ENCODE measurements at places on chromosomes 5 and 9.

DNA sequence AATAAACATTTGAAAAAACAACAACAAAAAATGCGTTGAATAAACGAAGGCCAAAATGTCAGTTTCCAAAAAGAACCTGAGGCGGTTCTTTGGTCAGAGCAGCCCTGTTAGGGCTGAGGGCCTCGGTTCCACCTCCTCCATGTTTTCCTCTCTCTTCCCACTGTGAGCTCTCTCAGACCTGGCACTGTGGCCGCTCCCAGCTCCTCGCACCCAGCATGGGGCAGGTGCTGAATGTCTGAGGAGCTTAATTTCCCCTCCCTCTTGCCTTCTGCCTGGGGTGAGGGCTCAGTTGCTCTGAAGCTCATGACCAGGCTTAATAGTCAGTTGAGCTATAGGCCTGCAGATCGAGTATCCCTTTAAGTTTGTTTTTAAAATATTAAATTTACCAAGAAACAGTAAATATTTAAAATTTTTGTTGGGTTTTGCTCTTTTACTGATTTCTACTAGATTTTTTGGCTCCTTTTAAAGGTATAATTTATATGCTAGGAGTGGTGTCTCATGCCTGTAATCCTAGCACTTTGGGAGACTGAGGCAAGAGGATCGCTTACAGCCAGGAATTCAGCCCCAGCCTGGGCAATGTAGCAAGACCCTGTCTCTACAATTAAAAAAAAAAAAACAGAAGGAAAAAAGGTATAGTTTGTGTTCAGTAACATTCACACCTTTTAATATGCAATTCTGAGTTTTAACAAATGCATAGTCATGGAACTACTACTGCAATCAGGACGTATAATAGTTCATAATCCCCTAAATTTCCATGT, 28.1 kb downstream of the DAPK1 start:
- DNase-seq: no peak

DNA sequence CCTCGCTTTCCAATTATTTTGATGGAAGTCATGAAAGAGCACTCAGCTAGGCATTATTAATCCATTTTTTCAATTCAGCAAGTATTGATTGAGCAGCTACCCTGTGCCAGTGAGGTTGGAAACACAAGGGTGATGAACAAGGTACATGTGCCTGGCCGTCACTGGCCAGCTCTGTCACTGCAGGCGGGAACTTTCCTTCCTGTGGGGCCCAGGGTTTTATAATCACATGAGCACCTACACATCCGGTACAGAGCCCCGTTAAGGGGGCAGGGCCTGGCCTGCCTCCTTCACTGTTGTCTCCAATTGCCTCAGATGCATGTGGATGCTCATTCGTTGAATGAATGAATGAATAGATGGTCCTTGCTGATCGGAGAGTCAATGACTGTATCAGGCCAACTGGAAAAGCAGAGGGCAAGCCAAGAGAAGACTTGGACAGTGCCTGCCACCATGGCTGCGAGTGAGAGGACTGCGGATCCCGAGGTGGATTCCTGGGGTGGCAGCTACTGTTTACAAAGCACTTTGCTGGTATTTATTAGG, 55.9 kb upstream of the KCNMB1 start:
- no peak for DNase-seq

DNA sequence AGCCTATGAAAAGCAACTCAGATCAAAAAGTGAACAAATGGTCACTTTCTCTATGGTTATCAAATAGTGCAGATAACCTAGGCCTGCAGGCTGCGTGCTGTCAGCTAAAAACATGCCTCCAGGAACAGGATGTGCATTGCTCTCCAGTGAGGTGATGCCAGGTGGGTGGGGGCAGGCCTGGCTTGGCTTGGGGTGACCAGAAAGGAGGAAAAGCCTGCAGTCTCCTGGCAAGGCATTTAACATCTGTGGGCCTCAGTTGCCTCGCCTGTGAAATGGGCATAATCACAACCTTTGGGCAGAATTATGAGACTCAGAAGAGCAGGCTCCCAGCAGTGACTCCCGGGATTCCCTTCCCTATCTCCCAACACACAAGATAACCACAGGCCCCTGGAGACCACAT, 135.9 kb downstream of the COL23A1 start:
- no peak for DNase-seq

GRCh38 chr9:82406456-82407085, 418.0 kb downstream of the SPATA31D1 start:
- no peak for DNase-seq

GRCh38 chr5:81768935-81769452, 18.1 kb upstream of the SSBP2 start:
- DNase-seq: no peak

- no peak for DNase-seq
Observed at GRCh38 chr5:126100767-126101166, 322.4 kb upstream of the GRAMD2B start.

DNA sequence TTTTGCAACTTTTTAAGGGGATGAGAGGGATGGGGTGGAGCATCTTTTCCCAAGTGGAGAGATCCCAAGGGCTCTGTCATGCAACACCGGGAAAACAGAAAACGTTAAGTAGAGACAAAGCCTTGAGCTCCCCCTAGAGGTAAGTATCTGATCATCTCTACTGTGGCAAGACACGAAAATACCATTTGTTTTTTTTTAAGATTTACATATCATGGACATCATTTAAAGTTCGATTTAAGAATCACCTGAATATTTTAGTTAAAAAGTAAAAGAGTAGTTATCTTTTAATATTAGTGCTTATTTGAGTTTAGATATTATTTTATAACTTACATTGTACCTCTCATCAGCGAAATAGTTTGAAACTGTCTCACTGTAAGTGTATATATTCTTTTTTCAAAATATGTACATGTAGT, 200.4 kb downstream of the LRRC70 start:
- no peak for DNase-seq

GRCh38 chr9:127543973-127544533, 68.0 kb upstream of the STXBP1 start:
- no peak for DNase-seq

DNA sequence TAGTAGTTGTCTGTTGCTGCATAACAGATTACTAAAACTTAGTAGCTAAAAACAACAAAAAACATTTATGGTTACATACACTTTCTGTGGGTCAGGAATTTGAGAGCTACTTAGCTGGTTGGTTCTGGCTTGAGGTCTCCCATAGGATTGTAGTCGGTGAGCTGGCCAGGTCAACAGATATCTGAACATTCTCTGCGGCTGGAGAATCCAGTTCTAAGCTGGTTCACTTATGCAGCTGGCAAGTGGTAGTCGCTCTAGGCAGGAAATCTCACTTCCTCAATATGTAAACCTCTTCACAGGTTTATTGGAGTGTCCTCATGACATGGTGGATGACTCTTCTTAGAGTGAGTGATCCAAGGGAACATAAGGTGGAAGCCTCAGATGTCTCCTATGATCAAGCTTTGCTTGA, 65.7 kb upstream of the TNFAIP8 start:
- no peak for DNase-seq

DNA sequence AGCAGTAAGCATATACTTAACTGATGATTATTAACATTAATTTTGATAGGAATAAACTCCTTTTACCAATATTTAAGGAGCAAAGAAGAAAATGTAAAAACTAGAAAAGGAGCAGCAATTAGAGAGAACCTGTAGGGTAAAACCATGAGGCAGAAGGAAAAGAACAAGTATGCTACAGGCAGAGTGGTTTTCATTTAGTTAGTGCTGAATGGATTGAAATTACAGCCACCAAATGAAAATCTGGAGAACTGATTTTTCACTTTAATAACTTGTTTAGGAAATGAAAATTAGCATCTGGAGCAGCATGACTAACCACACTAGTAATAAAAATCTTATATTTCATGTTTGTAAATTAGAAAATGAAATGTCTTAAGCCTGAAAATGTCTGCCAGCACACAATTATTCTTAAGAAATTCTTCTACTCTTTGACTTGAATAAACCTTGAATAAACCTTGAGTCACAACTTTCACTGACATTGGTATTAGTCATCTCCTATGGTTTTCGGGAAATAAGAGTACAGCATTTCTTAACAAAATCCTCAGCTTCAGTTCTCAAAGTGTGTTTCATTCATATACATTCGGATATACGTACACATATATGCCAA, 1504.9 kb upstream of the C9orf72 start:
- no peak for DNase-seq

DNA sequence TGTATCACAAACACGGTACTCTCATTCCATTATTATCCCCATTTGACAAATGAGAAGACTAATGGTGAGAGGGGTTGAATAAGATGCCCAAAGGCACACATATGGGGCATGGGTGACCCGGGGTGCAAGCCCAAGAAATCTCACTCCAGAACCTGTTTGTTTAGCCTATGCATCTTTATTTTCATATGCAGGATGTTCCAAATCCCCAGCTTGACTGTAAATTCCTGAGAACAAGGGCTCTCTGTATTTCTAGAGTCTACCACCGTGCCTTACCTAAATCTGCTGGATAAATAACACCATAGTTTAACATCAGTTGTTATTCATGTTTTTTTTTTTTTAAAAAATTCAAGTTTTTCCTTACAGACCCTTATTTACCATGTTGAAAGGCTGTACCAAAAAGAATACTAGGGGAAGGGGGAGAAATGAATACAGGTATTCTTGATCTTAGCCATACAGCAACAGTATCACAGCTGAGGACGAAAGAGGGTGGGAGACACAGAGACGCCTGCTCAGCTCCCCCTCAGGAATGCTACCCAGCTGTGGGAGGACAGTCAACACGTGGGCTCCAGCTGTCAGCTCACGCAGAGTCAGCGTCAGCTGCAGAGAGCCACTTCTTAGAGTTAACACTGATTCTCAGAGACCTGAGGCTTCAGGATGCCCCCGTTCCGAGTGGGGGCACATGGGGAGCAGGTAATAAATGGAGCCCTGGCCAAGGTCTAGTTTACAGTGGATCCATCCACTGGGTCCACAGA, 86.6 kb downstream of the MED27 start:
- DNase-seq: no peak

DNA sequence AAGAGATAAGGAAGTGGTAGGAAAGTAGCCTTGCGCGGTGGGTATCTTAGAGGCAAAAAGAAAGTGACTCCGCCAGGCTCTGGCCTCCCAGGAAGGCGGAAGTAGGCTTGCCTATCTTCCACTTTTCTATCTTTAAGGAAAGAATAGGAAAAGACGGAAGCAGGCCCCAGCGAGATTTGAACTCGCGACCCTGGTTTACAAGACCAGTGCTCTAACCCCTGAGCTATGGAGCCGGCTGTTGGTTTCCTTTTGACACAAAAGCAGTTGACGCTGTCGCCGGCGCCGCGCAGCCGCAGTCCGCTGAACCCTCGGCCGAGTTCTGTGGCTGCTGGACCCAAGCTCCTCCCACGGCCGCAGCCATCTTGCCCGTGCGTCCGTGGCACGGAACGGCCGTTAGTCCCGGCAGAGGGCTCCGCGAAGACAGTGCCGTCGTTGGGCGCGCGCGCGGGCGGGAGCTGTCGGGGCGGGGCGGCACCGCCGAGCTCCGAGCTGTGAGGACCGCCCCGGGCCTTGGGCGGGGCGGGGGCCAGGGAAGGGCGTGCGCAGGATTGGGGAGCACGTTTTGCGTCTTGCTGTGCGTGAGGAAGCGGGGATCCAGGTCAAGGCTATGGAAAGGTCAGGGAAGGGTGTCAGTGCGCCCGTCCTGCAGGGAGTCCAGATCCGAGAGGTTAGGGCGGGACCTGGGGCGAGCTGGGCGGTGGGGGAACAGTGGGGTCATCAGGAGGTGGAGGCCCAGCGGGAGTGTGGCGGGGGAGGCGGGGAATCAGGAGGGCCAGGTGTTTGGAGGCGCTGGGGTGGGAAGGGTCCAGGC, 13.3 kb downstream of the TRIM7 start:
- peak; percentile 97 for DNase-seq

DNA sequence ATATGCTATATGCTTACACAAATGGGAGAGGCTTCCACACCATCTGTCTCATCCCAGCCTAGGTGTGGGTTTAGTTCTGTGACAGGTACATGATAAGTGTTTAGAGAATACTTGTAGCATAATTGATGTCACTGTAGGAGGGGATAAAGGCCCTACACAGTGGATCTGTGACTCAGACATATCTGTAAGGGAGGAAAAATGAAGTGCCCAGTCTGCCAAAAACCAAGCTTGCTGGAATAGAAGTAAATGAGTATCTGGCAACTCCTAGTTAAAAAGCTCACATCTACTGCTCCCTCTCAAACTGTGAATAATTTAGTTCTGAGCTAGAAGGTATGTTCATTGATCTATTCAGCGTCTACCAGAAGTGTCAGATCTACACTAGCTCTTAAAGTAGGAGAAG, 38.9 kb upstream of the FAM174A start:
- DNase-seq: no peak

GRCh38 chr5:172975289-172975688, 8.3 kb upstream of the ATP6V0E1 start:
- no peak for DNase-seq

DNA sequence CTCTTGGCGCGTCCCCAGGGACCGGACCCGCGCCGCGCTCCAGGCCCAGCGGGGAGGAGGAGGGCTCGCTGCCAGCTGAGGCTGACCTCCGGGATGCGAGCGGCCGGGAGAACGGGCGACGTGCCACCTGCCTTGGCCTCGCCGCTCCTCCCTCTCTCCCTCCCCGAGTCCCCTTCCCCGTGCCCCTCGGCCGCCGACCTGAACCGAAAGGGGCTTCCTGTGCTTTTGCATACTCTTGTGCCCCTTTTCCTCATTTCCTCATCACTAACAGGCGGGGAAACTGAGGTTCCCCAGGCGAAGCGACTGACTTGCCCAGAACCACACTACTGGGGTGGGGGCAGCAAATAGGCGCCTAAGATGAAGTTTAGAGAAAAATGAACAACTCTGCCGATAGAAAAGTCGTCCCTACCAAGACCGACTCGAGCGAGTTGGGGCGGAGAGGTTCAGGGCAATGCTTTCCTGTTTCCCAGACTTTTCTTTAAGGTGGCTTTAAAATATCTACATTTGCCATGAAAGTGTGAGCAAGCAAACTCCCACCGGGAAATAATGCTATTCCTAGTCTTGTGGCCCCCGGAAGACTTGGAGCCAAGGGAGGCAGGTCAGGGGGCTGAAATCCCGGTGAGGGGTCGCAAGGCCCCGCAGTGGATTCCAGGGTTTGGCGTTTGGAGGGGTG, 580 bp upstream of the DUSP1 start:
- no peak for DNase-seq

- no peak for DNase-seq
Observed at GRCh38 chr9:133449760-133450159, 10.0 kb upstream of the CACFD1 start.

DNA sequence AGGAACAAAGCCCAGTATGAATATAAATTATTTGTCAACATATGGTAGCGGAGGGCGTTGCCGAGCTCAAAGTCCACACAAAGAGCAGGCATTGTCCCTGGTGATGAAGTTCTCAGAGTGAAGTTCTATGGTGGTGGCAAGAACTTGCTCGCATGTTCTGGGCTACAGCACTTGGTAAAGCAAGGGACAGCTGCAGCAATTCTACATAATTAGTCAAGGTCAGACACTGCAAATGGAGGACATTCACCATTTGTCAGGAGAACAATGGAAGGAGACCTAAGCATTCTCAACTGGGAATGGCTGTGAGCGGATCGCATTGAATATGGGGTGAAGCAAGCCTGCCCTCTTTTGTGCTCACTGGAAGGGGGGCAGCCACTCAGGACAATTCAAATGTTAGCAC, 503.8 kb upstream of the ADAMTS16 start:
- no peak for DNase-seq

- no peak for DNase-seq
Observed at GRCh38 chr5:160792281-160792680, 59.7 kb downstream of the ATP10B start.

GRCh38 chr9:4131946-4132345, 167.9 kb downstream of the GLIS3 start:
- no peak for DNase-seq

All from stimulated activated CD8-positive, alpha-beta memory T cell treated with anti-CD3 and anti-CD28 coated beads, Interleukin-2, amount 100 ng/mL, for 1 hour (primary cell).